ENCODE measurements at places on chromosomes 2 and 18.

- no peak for DNase-seq
Observed at GRCh38 chr2:143321994-143322393, 192.8 kb downstream of the ARHGAP15 start.

GRCh38 chr2:165122521-165122920 lies 81.3 kb downstream of the SCN3A start:
- DNase-seq: no peak

- no peak for DNase-seq
Observed at GRCh38 chr2:99899882-99900281, 242.5 kb downstream of the AFF3 start.

DNA sequence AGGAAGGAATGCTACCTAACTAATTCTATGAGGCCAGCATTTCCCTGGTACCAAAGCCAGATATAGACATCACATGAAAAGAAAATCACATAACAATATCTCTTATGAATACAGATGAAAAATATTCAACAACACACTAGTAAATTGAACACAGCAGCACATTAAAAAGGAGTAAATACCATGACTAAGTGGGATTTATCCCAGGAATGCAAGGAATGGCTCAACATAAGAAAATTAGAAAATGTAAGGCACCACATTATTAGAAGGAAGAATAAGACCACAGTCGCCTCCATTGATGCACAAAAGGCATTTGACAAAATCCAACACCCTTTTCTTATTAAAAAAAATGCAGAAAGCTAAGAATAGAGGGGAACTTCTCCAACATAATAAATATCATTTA lies 133.9 kb downstream of the TTC32 start:
- no peak for DNase-seq

DNA sequence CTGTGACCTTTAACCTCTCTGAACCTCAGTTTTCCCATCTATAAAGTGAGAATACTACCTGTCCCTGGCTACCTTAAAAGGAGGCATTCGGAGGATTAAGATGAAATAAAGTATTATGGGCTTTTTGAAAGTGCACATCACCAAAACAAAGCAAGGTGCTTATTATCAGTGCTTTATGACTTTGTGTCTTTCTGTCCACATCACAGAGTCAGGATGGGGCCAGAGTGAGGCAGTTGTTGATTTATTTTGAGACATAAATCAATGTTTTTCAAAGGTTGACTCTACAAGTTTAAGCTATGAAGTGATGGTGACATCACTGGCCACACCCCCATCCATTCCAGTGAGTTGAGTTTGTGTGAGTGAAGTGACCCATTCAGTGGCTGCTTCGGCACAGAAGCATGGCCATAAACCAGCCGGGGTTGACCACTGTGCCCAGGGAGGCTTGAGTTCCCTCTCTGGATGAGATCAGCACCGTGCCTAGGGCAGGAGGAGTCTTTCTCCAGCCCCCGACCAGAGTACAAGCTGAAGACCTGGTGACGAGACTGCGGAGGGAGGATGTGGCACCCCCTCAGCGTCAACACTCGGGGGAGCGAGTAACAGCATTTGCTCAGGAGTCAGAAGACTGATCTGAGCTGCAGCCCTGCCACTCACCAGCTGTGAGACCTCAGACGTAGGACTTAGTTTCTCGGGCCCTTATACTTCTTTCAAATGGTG lies 89.0 kb upstream of the PPP1CB start:
- no peak for DNase-seq

DNA sequence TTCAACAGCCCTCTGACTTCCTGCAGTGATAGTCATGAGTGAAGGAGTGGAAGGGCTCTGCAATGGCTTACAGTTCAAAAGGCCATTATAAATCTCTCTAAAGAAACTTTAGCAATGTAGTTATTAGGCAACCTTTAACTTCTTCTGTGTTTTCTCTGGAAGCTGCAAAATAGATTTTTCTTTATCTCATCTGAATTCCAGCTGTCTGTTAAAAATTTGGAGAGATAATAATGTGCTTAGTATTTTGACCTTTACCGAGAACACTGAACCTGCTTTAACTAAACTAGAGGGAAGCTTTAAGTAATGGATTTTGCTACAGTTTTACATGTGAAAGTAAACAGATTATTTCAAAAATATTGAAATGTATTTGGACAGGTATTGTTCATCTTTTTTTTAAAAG lies 847.9 kb downstream of the ERBB4 start:
- DNase-seq: no peak

- no peak for DNase-seq
Observed at GRCh38 chr18:42131066-42131929, 176.3 kb downstream of the PIK3C3 start.

GRCh38 chr2:235521844-235522243 lies 28.0 kb downstream of the AGAP1 start:
- peak; percentile 36 for DNase-seq

DNA sequence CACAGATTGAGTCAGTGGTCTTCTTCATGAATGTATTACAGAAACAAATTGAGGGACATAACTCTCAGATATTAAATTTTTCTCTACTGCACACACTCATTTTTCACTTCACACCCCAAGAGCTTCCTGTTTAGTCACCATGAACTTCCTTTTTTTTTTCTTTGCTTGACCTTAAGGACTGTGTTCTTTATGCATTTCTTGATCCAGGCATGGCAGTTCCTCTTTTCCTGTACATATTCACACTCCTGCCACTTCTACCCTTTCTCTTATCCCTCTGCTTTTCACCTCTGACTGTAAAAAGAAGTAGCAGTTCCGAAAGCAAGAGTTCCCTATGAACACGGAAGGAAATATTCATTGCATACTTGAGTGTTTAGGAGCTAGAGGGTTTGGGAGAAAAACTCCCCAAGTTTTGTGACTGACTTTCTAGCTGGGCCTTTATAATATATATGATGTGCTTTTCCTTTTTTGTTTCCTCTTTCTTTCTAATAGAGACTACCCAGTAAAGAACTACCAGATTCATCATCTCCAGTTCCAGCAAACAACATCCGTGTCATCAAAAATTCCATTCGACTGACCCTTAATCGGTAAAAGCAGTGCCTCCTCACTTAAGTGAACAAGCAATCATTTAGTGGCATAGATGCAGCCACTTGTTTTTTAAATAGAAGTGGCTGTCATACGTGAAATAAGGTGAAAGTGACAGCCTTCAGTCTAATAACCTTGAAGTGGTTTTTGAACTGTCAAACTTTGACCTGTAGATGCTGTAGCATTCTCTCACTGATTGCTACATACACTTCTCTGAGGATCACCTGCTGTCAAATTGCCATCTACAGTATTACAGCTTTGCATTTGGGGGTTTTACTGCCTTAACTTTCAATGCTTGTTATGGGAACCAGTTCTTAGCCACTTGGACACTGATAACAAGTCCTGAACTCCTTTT lies 40.8 kb downstream of the PAPOLG start:
- DNase-seq: peak; percentile 49

DNA sequence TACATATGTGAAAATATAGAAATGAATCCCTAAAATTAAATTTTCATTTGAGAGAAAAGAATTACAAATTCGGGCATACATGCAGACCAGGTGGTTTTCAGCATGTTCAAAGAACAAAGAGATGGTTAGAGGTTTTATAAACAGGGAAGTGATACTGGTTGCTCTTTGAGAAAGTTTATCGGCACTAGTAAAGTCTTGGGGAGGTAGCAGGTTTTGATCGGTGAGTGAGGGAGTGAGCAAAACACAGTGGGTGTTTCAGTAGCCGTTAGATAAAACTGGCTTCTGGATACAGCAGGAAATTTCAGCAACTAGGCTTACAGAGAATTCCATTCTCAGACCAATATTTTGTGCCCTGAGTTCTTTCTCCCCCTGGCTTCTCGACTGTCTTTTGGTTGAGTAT lies 51.1 kb downstream of the DSC3 start:
- no peak for DNase-seq

DNA sequence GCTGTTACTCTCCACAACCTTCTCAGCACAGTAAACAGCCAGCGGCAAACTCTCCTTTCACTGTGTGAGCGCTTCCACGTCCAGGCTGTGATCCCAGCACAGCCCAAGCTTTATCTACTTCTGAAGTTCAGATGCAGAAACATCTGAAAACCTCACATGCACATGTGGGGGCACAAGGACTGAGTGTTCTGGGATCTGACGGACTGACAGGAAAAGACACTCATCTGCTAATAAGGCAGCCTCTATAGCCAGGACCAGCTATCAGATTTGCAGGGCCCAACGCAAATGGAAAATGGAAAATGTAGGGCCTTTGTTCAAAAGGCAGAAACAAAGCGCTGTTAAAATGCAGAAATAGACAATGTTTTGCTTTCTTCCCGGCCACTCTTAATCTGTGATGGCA lies 133.8 kb upstream of the ARHGAP28 start:
- DNase-seq: peak; percentile 57

- no peak for DNase-seq
Observed at GRCh38 chr2:217244815-217245214, 385.0 kb upstream of the TNP1 start.

DNA sequence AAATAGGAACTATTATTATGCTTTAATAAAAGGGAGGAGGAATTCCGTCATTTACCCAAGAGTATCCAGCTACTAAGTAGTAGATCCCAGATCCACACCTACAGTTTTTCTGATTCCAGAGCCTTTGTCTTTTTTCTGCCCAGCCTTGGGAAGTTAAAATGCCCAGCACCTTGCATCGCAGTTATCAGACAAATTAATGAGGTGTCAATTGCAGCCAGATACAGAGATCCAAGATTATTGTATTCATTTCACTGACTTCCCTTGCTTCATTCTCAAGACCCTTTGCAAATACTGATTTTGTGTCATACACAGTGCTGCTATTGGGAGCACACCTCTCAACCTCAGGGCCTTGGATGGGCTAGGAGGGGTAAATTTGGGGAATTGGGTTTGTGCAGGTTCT lies 1.1 kb downstream of the IL18R1 start:
- no peak for DNase-seq

DNA sequence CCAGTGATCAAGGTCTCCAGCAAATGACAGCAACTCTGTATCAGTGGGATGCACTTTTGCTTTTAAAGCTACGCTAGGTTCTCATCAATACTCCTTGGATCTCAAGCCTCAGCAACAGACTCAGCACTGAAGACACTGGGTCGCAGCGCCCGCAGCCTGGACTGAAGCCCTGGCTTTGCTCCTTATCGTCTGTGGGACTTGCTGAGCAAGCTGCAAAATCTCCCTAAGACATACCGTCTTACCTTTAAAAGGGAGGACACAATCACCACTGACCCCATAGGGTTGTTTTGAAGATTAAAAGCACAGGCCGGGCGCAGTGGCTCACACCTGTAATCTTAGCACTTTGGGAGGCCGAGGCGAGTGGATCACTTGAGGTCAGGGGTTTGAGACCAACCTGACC lies 8.1 kb downstream of the CYB5A start:
- DNase-seq: no peak

DNA sequence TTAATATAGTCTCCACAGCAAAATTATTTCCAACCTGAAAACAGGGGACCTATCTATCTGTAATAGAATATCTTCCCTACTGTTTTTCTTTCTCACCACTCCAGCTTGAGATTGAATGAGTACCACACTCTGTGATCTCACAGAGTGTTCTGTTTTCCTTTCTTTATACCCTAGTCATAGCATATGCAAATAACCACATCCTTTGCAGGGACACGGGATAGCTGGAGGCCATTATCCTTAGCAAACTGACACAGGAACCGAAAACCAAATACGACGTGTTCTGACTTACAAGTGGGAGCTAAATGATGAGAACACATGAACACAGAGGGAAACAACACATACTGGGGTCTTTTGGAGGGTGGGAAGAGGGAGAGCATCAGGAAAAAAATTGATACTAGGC lies 224.7 kb downstream of the SLC8A1 start:
- no peak for DNase-seq

- no peak for DNase-seq
Observed at GRCh38 chr2:122182616-122183355, 427.3 kb downstream of the TSN start.

GRCh38 chr2:113192459-113193100 lies 18.8 kb downstream of the PSD4 start:
- DNase-seq: no peak

- DNase-seq: no peak
Observed at GRCh38 chr2:238108423-238109183, 8.5 kb downstream of the ESPNL start.

- DNase-seq: peak; percentile 41
Observed at GRCh38 chr2:136131961-136132824, 14.2 kb upstream of the CXCR4 start.

DNA sequence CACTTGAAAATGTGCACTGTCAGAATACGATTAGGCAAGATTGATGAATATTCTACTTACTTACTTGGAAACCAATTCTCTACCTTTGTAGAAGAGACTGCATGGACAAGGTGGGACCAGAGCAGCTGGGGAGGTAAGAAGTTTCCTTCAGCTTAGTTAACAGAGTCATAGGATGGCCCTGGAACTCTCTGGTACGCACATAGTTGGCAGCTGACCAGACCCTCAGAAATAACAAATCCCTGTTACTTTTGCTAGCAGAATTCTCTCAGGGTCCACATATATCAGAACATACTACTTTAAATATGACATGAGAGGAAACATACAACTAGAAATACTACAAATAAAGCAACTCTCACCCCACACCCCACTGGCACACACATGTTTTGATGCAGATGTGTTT lies 24.8 kb upstream of the STAT1 start:
- DNase-seq: no peak

- no peak for DNase-seq
Observed at GRCh38 chr2:182650704-182651103, 65.4 kb upstream of the DNAJC10 start.

DNA sequence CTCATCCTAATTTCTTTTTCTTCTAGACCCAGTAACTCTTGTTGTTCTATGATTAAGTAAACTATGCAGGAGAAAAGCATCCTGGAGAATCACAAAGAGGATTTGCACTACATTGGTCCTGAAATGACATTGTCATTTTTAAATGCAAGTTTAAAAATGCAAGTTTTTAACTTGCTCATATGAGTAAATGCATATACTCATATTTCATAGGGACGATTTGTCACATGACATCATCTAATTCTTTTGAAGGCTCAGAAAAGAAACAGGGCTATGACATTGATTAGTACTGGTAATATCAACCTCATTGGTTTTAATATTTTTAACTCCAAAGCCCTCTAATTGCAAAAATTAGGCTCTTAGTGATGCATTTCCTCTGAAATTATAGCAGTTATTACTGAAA lies 324.4 kb downstream of the LRRTM1 start:
- no peak for DNase-seq

DNA sequence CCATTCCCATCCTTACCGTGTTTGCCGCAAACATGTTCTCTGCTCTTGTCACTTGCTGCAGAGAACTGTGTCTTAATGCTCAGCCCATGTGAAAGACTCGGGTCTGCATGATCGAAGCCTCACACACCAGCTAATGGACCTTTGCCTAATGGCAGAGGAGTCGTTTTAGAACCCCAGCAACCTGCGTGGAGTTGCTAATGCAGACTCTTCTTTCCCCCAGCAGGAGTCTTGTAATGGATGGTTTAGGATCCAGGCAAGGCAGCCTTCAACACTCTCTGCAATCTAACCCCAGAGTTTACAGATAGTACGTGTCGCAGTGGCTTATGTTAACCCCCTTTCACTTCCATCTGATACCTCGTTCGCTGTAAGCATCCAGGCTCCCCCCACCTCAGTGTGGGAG lies 316.4 kb downstream of the AGAP1 start:
- no peak for DNase-seq

- no peak for DNase-seq
Observed at GRCh38 chr2:29583104-29583503, 338.3 kb downstream of the ALK start.
